Activated B cell treated with CpG ODN at 0.5 μM for 24 hours (primary cell): ENCODE measurements at places on chromosomes 1 and 21. TPM values are rescaled to one million over a fixed set of nuclear protein-coding genes. Genes with fewer than 3 reads are reported as not detected.

Gene PIK3C2B
- 127 and 151 TPM in 2 replicates for total RNA-seq

GRCh38 chr1:150621497-150622302 is 7.7 kb downstream of the ENSA start:
- no peak for DNase-seq

GRCh38 chr1:15850471-15851001 is 3.0 kb downstream of the SPEN start:
- DNase-seq = no peak

GRCh38 chr1:15046487-15047165 is 106.9 kb upstream of the TMEM51 start:
- DNase-seq = peak; percentile 26

DNA sequence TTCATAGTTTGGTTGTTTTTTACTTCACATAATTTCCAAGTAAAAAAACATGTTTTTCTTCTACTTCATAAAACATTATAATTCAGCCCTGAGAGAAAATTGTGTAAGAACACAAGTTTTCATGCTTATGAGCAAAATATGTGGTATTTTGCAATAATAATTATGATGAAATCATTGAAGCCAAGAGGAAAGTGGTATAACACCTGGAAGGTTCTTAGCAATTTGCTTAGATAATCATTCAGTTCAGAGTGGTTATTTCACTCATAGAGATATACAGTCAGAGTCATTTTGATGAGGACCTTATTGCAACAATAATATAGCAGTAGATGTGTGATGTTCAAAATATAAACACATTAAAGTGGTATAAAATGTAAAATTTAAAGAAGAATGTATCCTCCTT is 94.5 kb downstream of the PLPPR4 start:
- no peak for DNase-seq

- DNase-seq = no peak
These were observed 73.4 kb upstream of the PKN2 start for GRCh38 chr1:88610687-88611086.

- DNase-seq = no peak
These were observed 79.6 kb upstream of the ZC3H12A start for GRCh38 chr1:37394574-37395464.

GRCh38 chr1:74857676-74858075 is 124.7 kb downstream of the TYW3 start:
- DNase-seq = no peak

- DNase-seq = no peak
These were observed 67.6 kb upstream of the C8B start for GRCh38 chr1:57033222-57034001.

DNA sequence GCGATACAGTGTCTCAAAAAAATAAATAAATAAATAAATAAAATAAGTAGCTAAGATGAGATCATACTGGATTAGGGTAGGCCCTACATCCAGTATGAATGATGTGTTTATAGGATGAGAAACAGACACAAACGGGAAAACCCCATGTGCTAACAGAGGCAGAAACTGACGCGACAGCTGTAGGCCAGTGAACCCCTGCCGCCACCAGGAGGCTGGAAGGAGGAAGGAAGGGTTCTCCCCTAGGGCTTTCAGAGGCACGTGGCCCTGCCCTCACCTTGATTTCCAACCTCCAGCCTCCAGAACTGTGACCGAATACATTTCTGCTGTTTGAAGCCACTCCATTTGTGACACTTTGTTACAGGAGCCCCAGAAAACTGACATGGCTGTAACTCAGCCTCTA is 38.5 kb downstream of the CHD5 start:
- no peak for DNase-seq

- DNase-seq = peak; percentile 9
These were observed 19.8 kb downstream of the SPOCD1 start for GRCh38 chr1:31795801-31796621.

- peak; percentile 49 for DNase-seq
These were observed at the start of gene HPDL for GRCh38 chr1:45326627-45327623. HPDL (plus strand) TSS chr1:45326895; CDS start chr1:45327149, 254 bp downstream.

DNA sequence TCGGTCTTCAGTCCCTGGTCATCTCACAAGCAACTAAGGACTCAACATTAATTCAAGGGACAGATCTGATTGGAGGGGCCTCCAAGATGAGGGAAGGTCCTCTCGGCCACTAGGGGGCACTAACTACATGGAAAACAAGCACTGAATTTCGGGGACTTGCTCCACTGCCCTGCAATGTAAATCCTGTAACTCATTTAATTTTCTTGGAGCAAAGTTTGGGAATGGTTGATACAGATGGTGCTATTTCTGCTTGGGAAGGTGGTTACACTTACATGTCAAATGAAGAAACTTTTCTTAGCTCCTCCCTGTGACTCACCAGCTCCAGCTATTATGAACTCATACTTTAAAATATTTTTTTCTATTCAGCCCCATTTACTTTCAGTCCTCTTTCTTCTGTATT is 97.4 kb upstream of the KCNJ15 start:
- no peak for DNase-seq

Gene TRAF5
- total RNA-seq = 61.4 and 73.1 TPM in 2 replicates

Gene NAXE
- total RNA-seq = 75.6 and 84.5 TPM in 2 replicates

DNA sequence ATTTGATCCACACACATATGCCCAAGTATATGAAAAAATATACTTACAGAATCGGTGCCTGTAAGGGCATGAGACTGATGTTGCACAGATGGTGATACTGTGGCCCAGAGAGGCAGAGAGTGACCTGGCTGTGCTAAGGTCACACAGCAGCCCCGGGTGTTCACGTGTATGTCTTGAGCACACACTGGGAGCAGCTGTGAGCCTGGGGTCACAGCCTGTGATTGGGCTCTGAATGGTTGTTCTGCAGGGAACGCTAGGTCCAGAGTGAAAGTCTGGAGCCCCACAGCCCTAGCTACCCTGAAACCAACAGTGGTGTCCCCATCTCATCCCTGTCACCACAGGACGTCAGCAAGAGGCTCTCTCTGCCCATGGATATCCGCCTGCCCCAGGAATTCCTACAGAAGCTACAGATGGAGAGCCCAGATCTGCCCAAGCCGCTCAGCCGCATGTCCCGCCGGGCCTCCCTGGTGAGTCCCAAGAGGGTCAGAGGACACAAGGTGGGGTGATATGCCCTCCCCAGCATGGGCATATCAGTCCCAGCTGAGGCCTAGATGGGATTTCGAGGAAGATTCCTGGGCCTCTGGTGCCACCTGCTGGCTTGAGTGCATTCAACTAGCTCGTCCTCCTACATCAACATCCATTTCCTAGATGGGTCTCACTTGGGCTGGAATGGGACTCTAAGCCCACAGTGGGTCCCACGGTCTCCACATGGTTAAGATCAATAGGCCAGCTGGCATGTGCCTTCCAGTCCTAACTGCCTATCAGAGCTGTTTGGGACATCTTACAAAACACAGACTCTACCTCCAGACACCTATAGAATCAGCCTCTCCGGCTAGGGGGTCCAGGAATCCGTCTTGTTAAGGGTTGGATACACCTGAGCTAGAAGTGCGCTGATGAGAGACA is 19.7 kb downstream of the CDK18 start:
- peak; percentile 67 for DNase-seq

Gene PLCH2
- 6.0 and 6.1 TPM in 2 replicates for total RNA-seq

DNA sequence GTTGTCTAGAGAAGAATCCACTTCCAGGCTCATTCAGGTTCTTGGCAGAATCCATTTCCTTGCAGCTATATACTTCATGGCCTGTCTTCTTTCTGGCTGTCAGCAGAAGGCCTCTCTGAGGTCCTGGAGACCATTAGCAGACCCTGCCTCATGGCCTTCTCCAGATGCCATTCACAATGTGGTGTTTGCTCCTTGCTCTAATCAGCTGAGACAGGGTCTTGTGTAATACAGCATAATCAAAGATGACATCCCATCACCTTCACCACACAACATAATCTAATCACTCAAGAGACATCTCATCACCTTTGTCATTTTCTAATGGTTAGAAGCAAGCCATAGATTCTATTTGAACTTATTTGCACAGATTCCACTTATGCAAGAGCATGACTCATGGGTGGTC is 403.9 kb upstream of the LRRC7 start:
- DNase-seq = no peak

Gene SERPINC1
- 0.24 TPM in 2 replicates for total RNA-seq

DNA sequence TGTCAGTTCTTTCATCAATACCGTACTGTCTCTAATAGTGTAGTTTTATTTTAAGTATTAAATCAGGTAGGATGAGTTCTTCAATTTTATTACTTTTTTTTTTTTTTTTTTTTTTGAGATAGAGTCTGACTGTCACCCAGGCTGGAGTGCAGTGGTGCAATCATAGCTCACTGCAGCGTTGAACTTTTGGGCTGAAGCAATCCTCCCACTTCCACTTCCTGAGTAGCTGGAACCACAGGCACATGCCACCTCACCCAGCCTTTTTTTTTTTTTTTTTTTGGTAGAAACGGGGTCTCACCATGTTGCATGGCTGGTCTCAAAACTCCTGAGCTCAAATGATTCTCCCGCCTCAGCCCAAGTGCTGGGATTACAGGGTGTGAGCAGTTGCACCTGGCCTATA is 44.3 kb downstream of the INAVA start:
- DNase-seq = no peak

Gene PRAMEF33
- total RNA-seq = not detected in 2 replicates

Gene FOXD3
- not detected in 2 replicates for total RNA-seq

DNA sequence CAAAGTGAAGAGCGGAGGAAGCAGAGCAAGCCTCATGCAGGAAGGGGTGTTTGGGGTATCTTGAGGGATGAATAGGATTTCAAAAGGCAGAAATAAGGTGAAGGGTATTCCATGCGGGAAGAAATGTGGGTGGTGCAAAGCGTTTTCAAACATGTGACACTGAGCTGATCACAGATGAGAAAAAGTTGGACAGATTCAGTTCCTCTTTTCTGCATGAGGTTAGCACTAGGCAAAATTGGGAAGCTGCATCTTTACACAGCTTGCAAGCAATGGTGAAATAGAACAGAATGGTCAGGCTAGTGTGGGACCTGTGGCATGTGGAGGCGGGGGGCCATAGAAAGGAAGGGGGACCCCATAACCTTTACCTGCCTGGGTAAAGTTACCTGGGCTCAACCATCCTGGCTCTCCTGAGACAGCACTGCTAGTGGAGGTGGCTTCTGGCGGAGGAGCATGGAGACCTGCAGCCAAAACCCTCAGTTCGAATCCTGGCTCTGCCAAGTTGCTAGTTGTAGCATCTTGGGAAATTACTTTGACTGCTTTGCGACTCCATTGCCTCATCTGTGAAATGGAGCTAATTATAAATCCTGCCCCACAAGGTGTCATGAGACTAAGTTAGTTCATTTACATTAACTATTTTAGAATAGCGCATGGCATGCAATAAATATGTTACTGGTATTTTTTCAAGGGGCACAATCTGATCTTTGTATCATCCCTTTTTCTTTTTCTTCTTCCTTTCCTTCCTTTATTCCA is 16.4 kb downstream of the KCNA10 start:
- no peak for DNase-seq

Gene TAS1R1
- total RNA-seq = not detected in 2 replicates
